BJ (cell line): ENCODE measurements at places on chromosomes 6 and 20.

DNA sequence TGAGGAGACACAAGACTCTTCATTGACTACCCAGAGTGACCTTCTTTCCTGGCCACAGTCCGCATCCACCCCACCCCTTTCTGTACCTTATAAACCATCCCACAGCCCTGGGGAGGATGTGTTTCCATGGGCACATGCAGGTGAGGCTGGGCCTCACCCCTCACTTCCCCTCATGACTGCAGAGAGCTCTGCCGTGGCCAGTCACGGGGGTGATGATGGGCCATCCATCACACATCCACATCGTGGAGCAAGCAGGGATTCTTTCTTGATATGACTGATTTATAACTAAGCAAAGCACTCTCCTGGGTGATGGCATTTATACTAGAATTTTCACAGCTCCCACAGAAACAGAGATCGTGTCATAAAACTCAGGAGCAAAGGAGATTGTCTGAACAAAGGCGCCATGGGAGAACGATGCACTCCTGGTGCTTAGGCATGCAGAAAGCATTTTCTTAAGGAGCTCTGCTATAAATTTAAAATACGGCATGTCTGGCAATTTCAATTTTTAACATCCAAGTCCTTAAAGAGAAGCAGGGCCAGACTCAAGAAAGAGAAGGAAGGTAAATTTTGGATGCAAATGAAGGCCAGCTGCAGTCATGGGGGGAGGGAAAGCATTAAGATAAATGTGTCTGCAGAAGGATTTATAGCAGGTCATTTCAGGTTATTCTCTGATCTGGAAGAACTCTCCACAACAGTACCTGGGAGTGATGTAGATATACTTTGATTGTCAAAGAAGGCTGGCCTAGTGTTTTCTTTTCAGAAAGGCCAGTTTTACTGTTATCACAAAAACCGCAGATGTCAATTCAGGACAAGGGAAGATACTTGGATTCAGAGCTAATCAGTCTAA, 777.0 kb downstream of the C6orf118 start:
- DNase-seq = no peak

GRCh38 chr20:9483131-9483530, 31.3 kb upstream of the LAMP5 start:
- no peak for DNase-seq

DNA sequence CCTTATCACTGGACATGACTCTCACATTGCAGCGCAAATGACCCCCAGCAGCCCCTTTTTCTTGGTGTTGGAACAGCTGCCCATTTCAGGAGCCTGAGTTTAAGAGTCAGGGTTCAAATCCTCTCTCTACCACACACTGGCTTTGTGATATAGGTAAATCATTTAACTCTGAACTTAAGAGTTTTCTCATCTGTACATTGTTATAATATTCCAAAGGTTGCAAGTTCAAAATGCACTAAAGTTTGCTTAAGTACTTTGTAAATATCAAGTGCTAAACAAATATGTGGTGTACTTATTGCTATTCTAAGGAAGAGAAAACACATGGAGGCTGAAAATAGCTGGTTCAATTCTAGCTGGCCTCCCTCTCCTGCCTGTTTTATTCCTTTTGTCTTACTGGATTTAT, 39.3 kb upstream of the PBOV1 start:
- DNase-seq = no peak

- DNase-seq = no peak
Observed at GRCh38 chr20:63118303-63119120, 97.4 kb downstream of the YTHDF1 start.

DNA sequence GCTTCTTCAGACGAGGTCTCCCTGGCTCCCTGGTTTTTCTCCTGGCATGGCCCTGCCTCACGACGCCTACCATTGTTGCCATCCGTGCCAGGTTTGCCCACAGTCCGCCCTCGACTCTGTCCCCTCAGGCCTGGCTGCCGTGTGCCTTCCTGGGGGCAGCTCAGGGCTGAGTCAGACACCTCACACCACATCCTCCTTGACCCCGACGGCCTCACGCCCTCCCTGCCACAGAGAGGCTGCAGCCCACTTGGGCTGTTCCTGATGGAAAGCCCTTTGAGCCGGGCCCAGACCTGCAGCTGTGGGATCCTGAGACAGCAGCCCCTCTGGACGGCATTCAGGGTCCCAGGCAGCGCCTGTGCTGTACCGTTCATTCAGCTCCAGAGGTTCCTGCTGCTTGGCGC, 108.3 kb downstream of the PSMB1 start:
- no peak for DNase-seq

DNA sequence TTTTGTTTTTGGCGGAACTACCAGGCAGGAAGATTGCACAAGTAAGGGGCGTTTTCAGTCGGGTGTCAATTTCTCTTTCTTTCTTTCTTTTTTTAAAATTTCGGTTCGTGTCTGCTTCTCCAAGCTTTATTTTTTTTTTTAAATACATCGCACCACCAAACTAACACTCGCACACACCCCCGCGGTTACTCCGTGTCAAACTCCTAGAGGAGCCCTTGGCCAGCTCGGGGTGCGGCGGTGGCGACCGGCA, 338 bp downstream of the UTRN start:
- no peak for DNase-seq

GRCh38 chr20:4227085-4227821, 211.9 kb upstream of the RNF24 start:
- peak; percentile 30 for DNase-seq

DNA sequence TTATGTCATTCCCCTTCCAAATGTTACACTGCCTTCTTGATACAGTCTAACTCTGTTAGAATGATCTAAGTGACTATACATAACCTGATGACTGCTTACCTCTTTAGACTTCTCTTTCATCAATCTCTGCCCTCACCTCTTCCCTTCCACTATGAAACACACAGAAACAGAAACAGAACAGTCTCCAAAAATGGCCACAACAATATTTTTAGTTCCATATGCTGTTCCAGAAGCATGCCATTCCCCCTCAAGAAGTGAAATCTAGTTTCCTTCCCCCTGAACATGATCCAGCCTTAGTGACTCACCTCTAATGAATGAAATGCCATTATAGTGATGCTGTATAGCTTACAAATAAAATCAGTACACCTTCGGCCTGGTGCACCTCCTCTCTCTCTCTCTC, 229.3 kb upstream of the TENT5A start:
- DNase-seq = peak; percentile 21

DNA sequence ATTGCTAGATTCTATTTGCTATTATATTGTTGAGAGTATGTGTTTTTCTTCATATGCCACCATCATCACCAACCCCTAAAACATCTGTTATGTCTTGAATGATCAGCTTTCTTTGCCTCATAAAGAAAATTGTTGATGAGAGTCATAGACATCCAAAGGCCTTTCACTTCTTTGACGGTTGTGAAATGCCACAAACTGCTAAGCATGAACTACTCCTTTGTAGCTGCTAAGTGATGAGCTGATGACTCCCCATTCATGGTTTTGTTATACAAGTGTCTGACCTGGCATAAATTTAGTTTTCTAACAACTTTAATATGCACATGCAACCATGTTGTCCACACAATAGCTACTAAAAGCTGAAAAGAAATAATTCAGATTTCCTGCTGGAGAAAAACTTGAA, 684 bp upstream of the MED23 start:
- no peak for DNase-seq

DNA sequence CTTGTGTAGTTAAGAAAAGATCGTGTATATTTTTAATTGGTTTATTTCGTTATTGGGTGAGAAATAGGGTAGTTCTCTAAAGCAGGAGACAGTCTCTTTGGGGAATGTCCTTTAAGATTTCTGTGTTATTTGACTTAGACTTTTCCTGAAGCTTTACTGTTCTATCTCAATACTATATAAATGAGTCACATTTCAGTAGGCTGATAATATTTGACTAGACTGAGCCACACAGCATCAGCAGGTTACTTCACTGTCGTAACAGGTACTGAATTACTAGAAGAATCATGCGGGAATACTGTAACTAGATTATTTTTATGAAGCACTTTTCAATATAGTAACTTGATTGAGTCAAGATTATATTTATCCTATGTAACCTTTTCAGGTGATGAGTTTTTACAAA, 1.4 kb downstream of the SMAP1 start:
- no peak for DNase-seq

DNA sequence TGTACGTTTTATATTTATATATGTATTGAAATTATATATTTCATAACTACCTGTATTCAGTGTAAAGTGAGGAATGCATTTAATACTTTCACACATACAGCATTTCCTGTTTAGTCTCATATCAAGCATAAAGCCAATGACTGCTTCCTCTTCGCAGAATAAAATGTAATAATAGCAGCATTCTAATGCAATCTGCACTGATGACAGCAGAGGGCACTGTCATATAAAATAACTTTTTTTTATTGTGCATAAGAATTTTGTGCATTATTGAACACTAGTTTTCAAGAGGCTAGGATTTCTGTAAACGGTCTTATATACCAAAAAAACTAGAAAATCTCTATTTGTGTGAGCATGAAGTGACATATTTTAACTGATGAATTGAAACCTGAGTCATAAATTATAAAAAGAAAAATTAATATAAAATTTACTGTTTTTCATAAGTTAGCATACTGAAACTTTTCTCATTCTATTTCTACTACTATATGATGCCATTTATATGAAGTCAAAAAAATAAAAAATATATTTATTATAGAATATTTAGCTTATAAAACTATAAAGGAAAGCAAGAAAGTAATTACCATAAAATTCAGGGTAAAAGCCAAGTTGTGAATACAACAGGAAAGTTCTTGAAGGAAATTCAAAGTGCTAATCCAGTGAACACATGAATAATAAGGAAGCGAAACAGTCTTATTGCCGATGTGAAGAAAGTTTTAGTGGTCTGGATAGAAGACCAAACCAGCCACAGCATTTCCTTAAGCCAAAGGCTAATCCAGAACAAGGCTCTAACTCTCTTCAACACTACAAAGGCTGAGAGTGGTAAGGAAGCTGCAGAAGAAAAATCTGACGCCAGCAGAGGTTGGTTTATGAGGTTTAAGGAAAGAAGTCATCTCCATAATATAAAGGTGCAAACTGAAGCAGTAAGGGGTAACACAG, 36.3 kb downstream of the RNF146 start:
- no peak for DNase-seq

DNA sequence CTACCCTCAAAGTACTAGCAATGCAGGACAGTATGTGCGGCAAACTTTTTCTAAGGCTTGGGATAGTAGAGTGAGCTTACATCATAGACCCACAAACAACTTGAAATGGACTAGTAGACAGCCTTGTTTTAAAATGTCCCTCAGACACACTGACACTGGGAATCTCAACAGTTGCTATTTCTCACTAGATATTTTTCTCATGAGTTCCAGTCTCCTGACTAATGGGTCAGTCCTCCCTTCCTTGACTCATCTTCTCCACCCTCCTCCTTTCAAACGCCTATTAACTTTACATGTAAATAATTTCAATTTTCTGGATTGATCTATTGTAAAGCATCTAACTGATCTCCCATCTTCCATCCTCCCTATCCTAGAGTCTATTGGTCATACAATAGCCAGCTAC, 308.3 kb upstream of the PREP start:
- DNase-seq = no peak

- DNase-seq = no peak
Observed at GRCh38 chr20:16423311-16424212, 149.7 kb downstream of the KIF16B start.

DNA sequence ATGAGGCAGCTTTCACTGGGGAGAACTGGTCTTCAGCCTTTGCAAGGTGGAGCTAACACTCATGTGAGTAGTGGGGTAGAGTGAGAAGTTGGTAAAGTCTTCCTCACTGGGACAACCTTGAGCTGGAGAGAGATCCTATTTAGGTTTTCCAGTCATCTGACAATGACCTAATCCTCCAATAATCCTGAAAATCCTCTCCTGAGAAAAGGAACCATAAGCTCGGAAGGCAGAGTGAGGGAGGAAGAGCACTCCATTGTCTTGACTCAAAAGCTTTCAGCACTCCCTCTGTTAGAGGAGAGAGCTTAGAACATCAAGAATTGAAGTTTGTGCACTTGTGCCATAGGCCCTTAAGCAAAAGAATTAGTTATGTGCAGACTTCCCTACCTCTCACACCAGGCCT, 77.8 kb downstream of the TRAM2 start:
- no peak for DNase-seq

DNA sequence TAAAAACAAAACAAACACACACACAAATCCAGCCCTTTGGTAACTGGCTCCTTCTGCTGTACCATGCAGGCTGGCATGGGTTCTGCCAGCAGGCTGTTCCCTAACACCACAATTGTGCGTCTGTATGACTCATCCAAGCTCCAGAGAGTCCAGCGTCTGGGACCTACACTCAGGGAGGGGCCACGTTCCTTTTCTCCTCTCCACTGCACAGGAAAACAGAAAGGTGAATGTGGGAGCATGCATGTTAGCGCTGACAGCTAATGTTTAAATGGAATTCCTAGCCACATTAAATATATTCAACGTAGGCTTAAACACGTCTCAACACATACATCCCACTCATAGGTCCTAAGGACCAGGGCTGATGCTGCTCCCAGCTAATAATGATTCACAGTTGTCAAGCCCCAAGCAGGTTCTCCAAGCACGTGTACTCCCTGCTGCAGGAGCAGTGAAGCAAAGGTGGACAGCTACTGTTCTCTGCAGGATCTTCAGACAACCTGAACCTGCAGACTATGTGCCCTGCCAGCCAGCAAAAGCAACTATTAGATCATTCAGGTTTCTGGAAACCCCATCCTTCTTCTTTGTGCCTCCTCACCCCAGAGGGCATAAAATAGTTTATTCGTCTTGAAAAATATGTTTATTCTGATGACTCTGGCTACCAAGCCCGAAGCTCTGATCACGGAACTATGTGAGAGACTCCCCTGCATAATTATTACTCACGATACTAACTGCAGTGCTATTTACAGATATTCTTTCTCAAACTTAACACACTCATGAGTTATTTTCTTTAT, 20.9 kb downstream of the MAP1LC3A start:
- no peak for DNase-seq

DNA sequence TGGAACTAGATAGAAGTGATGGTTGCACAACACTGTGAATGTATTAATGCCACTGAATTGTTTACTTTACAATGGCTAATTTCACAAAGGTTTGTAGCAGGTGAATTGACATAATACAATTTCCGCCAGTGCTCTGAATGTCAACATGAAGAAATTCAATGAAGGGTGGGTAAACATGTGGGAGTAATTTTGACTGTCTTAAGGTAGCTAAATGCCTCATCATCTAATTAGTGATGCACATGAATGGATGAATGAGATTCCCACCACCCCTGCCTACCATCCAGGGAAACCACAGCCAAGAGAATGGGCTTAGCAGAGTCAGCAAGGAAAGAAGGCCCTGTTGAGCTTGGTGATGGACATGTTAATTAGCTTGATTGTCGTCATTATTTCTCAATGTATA, 275.3 kb downstream of the ALDH8A1 start:
- no peak for DNase-seq

- DNase-seq = no peak
Observed at GRCh38 chr6:134835993-134836392, 113.9 kb downstream of the ALDH8A1 start.

- DNase-seq = no peak
Observed at GRCh38 chr6:169725125-169726048, 1.1 kb upstream of the PHF10 start.

GRCh38 chr6:120918137-120918536, 416.1 kb downstream of the TBC1D32 start:
- no peak for DNase-seq

- DNase-seq = no peak
Observed at GRCh38 chr6:109087661-109088264, 6.9 kb downstream of the SESN1 start.

- DNase-seq = no peak
Observed at GRCh38 chr20:17870086-17870740, 98.4 kb downstream of the SNX5 start.

- no peak for DNase-seq
Observed at GRCh38 chr6:108562503-108562993, 1.8 kb downstream of the FOXO3 start.
